Parietal lobe (tissue), 2 donors: ENCODE measurements at places on chromosomes 7 and 10. TPM values are rescaled to one million over a fixed set of nuclear protein-coding genes. Genes with fewer than 3 reads are reported as not detected.

The GRID1 gene
- total RNA-seq = 26.3 TPM

The GDF10 gene
- 6.3 TPM for total RNA-seq

The MMD2 gene
- 2.2 TPM for total RNA-seq

The MYL10 gene
- not detected for total RNA-seq

The FAM25C gene
- not detected for total RNA-seq

The OAT gene
- total RNA-seq = 110 TPM
